MCF 10A (cell line): ENCODE measurements at places on chromosomes 16 and 17. TPM values are rescaled to one million over a fixed set of nuclear protein-coding genes. Genes with fewer than 3 reads are reported as not detected.

DNA sequence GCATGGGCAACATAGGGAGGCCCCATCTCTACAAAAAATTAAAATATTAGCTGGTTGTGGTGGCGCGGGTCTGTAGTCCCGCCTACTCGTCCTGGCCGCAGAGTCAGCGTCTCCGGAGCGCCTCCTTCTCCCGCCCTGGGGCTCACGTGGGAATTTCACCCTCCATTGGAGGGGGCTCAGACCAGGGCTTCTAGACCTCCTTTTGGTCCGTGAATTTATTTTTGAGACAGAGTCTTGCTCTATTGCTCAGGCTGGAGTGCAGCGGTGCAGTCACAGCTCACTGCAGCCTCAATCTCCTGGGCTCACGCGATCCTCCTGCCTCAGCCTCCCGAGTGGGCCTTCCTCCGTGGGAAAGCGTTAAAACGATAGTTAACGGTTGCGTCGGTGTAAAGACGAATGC lies 394 bp upstream of the NME4 start:
- peak overlapping the region; percentile 25 for H3K27ac ChIP-seq
- H3K27me3 ChIP-seq: no peaks in the 10 kb centered on the region
- H3K4me1 ChIP-seq: peaks cover 7% of the 10 kb centered on the region
- peak overlapping the region; percentile 66 for H3K4me3 ChIP-seq
- no peak for DNase-seq

Gene KRT24
- total RNA-seq: not detected in 2 replicates

Gene DNAI2
- not detected in 2 replicates for total RNA-seq

GRCh38 chr17:33561569-33562334 lies 268.7 kb upstream of the ASIC2 start:
- H3K4me3 ChIP-seq: no peak overlapping the region
- no peak overlapping the region for H3K27ac ChIP-seq
- no peaks in the 10 kb centered on the region for H3K4me1 ChIP-seq
- peaks cover 4% of the 10 kb centered on the region for H3K36me3 ChIP-seq
- no peak for DNase-seq
- H3K27me3 ChIP-seq: no peaks in the 10 kb centered on the region

- DNase-seq: no peak
- H3K27ac ChIP-seq: no peak overlapping the region
- H3K27me3 ChIP-seq: no peaks in the 10 kb centered on the region
- peaks cover 80% of the 10 kb centered on the region for H3K36me3 ChIP-seq
These were observed 22.1 kb downstream of the CNTNAP1 start for GRCh38 chr17:42704490-42704836.
